ENCODE measurements at places on chromosomes 13 and 19. TPM values are rescaled to one million over a fixed set of nuclear protein-coding genes. Genes with fewer than 3 reads are reported as not detected.

DNA sequence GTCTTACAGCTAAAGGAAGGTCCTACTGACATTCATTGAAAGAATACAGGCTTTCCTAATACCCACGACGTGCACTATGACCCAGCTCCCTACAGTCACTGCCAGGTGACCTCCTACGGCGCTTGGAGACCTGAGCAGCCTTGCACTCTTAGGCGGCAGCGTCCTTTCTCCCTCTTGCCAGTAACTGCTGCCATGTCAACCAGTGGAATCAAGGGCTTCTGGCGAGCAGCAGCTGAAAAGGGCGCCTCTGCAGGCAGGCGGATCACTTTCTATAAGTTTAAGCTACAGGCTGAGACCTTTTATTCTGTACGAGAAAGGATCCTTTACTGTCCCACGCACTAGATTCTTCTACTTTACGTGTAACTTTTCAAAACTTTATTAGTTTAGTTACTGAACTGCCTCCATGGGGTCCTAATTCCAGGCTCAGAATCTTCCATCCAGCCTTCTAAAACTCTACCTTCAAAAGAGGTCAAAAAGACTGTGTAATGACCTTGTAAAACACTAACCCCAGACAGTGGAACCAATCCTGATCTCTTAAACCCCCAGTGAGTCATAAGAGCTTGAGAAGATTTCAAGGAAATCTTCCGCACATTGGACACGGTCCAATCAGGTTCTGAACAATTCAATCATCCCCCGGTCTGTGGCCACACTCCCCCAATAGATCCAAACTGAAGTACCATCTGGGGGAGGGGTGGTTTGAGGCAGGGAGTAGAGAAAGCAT lies 1.9 kb downstream of the KCTD12 start:
- peak overlapping the region; percentile 86 for H3K27ac ChIP-seq
- no peaks in the 10 kb centered on the region for H3K36me3 ChIP-seq
- no peaks in the 10 kb centered on the region for H3K27me3 ChIP-seq
- peaks cover 29% of the 10 kb centered on the region for H3K4me1 ChIP-seq
- H3K4me3 ChIP-seq: peak overlapping the region; percentile 72
- peak; percentile 53 for DNase-seq

GRCh38 chr19:56053596-56053995 lies 67.0 kb downstream of the NLRP5 start:
- no peak overlapping the region for H3K4me3 ChIP-seq
- no peaks in the 10 kb centered on the region for H3K4me1 ChIP-seq
- H3K27ac ChIP-seq: no peak overlapping the region

DNA sequence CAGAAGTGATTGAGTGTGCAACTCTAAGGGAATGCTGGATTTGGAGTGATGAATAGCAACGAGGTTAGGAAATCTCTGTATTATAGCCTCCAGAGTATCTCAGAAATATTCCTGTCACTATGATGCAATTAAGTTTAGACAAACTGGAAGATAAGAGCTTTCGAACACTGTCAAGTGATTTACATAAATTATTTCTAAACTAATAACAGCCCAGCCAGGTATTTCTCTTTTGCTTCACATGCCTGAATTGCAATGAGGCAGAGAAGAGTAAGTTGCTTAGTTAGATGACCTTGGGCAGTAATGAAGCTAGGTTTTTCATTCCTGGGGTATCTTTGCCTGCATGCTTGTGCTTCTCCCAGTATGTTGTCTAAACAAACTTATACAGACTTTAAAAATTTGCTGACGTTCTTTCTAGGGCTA lies 134.5 kb downstream of the LMO7 start:
- no peak overlapping the region for H3K27ac ChIP-seq
- H3K4me3 ChIP-seq: no peak overlapping the region
- DNase-seq: no peak
- H3K27me3 ChIP-seq: no peaks in the 10 kb centered on the region
- H3K4me1 ChIP-seq: no peaks in the 10 kb centered on the region

- no peak for DNase-seq
- no peak overlapping the region for H3K27ac ChIP-seq
- no peaks in the 10 kb centered on the region for H3K4me1 ChIP-seq
- no peak overlapping the region for H3K4me3 ChIP-seq
- H3K27me3 ChIP-seq: no peaks in the 10 kb centered on the region
Observed at GRCh38 chr13:97848886-97849285, 104.6 kb upstream of the IPO5 start.

GRCh38 chr13:106721599-106721998 lies 153.7 kb upstream of the ARGLU1 start:
- H3K27ac ChIP-seq: no peak overlapping the region
- H3K27me3 ChIP-seq: no peaks in the 10 kb centered on the region

DNA sequence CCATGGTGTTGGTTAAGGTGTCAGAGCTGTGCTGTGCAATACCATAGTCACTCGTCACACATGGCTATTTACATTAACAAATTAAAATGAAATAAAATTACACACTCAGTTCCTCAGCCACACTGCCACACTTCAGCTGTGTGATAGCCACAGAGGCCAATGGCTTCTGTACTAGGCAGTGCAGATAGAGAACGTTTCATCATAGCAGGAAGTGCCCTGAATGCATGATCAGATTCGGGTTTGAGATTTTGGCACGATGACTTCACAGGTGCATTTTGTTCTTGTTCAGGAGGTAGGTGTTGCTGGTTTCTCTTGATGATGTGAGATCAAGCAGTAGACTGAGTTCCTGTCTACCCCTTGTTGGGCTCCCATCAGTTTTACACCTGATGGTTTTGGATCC lies 6.5 kb downstream of the ARMC6 start:
- peaks cover 43% of the 10 kb centered on the region for H3K36me3 ChIP-seq
- peaks cover 22% of the 10 kb centered on the region for H3K4me1 ChIP-seq
- DNase-seq: peak; percentile 69
- no peaks in the 10 kb centered on the region for H3K27me3 ChIP-seq
- H3K27ac ChIP-seq: peak overlapping the region; percentile 89

- peak; percentile 72 for DNase-seq
- no peaks in the 10 kb centered on the region for H3K36me3 ChIP-seq
Observed at GRCh38 chr13:105139380-105140285, 1395.8 kb downstream of the EFNB2 start.

DNA sequence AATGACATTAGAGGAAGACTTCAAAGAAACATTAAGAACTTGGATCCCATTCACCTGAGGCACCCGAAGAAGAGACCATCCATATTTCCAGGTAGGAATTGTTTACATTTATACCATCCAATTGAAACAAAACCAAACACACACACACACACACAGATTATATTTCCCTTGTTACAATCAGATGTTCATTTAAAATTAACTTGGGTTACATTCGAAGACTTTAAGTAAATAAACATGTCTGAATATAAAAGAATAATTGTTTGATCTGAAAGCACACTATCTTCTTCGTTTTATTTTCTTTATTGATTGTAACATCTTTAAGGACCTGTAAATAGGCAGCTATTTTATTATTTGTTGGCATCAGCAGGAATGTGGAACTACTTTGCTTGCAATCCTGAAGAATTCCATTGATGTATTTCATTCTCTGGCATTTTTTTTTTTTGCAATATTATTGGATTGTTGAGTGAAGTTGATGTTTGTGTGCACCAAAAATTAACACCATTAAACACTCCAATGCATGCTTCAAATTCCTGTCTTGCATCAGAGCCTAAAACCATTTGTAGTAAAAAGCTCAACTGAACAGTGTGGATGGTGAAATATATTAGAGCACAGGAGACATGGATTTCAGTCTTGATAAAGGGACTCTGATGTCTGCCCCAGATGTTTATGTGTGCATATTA lies 85.3 kb upstream of the FRY start:
- H3K4me1 ChIP-seq: no peaks in the 10 kb centered on the region
- H3K27ac ChIP-seq: no peak overlapping the region
- no peak for DNase-seq
- H3K4me3 ChIP-seq: no peak overlapping the region

GRCh38 chr19:11735375-11735774 lies 3.4 kb downstream of the ZNF823 start:
- H3K27ac ChIP-seq: no peak overlapping the region
- H3K4me3 ChIP-seq: no peak overlapping the region
- no peak for DNase-seq
- peaks cover 4% of the 10 kb centered on the region for H3K4me1 ChIP-seq
- H3K36me3 ChIP-seq: no peaks in the 10 kb centered on the region

DNA sequence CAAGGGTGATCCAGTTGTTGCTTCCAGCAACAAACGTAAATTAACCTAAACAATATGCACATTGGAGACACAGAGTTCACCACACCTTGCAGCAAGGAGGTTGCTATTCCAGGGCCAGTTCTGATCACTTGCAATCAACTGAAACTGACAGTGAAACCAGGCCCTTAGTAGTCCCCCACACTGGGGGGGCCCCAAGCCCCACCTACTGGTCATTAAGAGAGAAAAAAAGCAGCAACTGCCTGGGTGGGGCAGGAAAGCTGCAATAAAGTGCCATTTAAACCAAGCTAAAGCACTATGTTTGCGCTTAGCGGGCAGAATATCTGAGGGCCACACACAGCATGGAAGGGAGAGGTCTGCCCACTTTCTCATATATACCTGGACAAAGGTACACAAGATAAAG lies 51.5 kb downstream of the ATP7B start:
- no peaks in the 10 kb centered on the region for H3K36me3 ChIP-seq
- no peak for DNase-seq
- H3K4me3 ChIP-seq: no peak overlapping the region
- no peaks in the 10 kb centered on the region for H3K27me3 ChIP-seq
- H3K4me1 ChIP-seq: no peaks in the 10 kb centered on the region
- H3K27ac ChIP-seq: no peak overlapping the region

- H3K4me1 ChIP-seq: peaks cover 4% of the 10 kb centered on the region
- H3K36me3 ChIP-seq: no peaks in the 10 kb centered on the region
- no peaks in the 10 kb centered on the region for H3K27me3 ChIP-seq
Observed at GRCh38 chr13:24922387-24922744, 158.4 kb downstream of the RNF17 start.

DNA sequence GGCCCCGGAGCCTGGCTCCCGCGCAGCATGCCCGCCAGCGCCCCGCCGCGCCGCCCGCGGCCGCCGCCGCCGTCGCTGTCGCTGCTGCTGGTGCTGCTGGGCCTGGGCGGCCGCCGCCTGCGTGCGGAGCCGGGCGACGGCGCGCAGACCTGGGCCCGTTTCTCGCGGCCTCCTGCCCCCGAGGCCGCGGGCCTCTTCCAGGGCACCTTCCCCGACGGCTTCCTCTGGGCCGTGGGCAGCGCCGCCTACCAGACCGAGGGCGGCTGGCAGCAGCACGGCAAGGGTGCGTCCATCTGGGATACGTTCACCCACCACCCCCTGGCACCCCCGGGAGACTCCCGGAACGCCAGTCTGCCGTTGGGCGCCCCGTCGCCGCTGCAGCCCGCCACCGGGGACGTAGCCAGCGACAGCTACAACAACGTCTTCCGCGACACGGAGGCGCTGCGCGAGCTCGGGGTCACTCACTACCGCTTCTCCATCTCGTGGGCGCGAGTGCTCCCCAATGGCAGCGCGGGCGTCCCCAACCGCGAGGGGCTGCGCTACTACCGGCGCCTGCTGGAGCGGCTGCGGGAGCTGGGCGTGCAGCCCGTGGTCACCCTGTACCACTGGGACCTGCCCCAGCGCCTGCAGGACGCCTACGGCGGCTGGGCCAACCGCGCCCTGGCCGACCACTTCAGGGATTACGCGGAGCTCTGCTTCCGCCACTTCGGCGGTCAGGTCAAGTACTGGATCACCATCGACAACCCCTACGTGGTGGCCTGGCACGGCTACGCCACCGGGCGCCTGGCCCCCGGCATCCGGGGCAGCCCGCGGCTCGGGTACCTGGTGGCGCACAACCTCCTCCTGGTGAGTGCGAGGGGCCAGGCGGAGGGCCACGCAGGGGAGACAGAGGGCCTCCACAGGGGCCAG lies at the start of gene KL:
Gene KL, plus strand, starts transcription at position 10 of the 909 bp plus-strand sequence. Its CDS starts 18 bp downstream, at position 28.
- H3K27me3 ChIP-seq: peaks cover 36% of the 10 kb centered on the region
- no peaks in the 10 kb centered on the region for H3K4me1 ChIP-seq
- DNase-seq: peak; percentile 23
- H3K4me3 ChIP-seq: peak within 1 kb of the TSS; percentile 38
- H3K36me3 ChIP-seq: no peaks in the 10 kb centered on the region

GRCh38 chr19:55778331-55778730 lies 9.4 kb downstream of the RFPL4AL1 start:
- H3K36me3 ChIP-seq: no peaks in the 10 kb centered on the region
- no peaks in the 10 kb centered on the region for H3K27me3 ChIP-seq
- no peaks in the 10 kb centered on the region for H3K4me1 ChIP-seq
- H3K27ac ChIP-seq: no peak overlapping the region
- DNase-seq: no peak

DNA sequence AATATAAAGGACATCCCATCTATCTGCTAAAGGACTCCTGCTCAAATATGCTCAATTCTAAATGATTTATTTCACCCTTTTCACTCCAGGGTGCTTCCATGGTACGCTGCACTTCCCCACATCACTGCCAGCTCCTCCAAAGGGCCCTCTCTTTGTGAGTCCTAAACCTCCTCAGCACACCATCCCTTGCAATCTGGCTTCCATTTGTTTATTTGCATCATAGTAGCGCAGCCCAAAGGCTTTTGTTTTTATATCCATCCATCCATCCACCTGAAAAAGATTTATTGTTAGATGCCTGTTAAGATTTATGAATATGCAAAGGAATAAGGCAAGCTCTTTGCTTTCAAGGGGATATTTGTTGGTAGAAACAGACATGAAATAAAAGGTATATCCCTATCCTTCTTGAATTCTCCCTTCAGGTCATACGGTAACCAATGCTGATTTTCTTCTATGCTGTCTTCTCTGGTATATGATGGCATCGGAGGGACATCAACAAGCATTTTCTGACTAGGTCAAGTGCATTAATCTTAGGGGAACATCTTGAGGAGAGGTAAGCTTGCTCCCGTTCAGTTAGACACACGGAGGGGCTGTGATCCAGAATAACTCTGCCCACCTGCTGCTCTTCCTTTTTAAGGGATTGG lies 397.6 kb downstream of the LIG4 start:
- DNase-seq: no peak
- no peak overlapping the region for H3K27ac ChIP-seq
- no peak overlapping the region for H3K4me3 ChIP-seq
- H3K36me3 ChIP-seq: no peaks in the 10 kb centered on the region
- no peaks in the 10 kb centered on the region for H3K4me1 ChIP-seq
- H3K27me3 ChIP-seq: no peaks in the 10 kb centered on the region

DNA sequence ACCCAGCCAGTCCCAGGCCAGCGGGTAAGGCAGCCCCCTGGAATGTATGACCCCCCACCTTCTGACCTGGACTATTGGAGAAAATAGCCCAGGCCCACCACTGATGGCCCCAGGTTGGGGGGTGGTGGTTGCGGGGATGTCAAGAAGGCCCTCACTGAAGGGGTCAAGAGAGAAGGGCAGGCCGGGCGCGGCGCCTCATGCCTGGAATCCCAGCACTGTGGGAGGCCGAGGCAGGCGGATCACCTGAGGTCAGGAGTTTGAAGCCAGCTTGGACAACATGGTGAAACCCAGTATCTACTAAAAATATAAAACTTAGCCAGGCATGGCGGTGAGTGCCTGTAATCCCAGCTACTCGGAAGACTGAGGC lies 1.5 kb upstream of the ADAMTSL5 start:
- H3K27ac ChIP-seq: no peak overlapping the region
- H3K27me3 ChIP-seq: peaks cover 78% of the 10 kb centered on the region
- H3K36me3 ChIP-seq: no peaks in the 10 kb centered on the region
- peaks cover 3% of the 10 kb centered on the region for H3K4me1 ChIP-seq
- no peak for DNase-seq

Gene TTC9B
- total RNA-seq: not detected

Gene ECSIT
- 26.3 TPM for total RNA-seq

Gene ZNF296
- 0.19 TPM for total RNA-seq

Gene LGALS13
- total RNA-seq: 0.38 TPM

Gene SLITRK5
- total RNA-seq: 0.14 TPM

Gene SIGLEC9
- total RNA-seq: 1.9 TPM

Gene PSG3
- total RNA-seq: 0.05 TPM

Gene LRRC63
- total RNA-seq: 1.2 TPM

Gene KIR3DL2
- not detected for total RNA-seq

Gene SIGLECL1
- 0.05 TPM for total RNA-seq

Gene BST2
- total RNA-seq: 107 TPM

Gene S1PR5
- 0.61 TPM for total RNA-seq

Gene DNAJC15
- total RNA-seq: 17.5 TPM

Gene ZNF350
- total RNA-seq: 14.9 TPM

Gene EFNA2
- 0.09 TPM for total RNA-seq

Gene FGF22
- total RNA-seq: not detected
